Vagina (tissue), 2 donors: ENCODE measurements at places on chromosomes 11 and 22.

- DNase-seq, result no peak
Measured at GRCh38 chr11:67492801-67493547, 10.1 kb downstream of the AIP start.

DNA sequence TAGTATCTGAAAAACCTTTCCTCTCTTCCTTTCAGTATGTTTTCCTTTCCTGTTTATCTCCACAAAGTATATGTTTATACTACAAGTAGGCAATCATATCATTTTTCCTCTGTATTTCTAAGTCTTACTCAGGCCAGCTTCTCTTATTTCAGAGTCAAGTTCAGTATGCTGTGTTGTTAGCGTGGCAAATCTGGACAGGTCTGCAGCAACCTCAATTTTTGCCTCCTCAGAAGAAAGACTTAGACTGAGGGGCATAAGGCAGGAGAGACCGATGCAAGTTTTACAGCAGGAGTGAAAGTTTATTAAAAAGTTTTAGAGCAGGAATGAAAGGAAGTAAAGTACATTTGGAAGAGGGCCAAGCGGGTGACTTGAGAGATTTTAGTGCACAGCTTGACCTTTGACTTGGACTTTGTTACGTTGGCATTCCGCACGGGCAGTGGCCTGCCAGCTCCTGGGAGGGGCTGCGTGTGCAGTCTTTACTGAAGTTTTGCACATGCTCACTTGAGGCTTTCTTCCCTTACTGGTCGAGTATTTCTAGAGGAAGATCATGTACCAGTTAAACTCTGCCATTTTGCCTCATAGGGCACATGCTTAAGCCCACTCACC, 343.2 kb downstream of the NTM start:
- DNase-seq, result no peak

GRCh38 chr11:39432929-39433328, 2026.5 kb downstream of the LRRC4C start:
- DNase-seq, result no peak

- DNase-seq, result no peak
Measured at GRCh38 chr11:14320020-14320419, 39.0 kb downstream of the RRAS2 start.

DNA sequence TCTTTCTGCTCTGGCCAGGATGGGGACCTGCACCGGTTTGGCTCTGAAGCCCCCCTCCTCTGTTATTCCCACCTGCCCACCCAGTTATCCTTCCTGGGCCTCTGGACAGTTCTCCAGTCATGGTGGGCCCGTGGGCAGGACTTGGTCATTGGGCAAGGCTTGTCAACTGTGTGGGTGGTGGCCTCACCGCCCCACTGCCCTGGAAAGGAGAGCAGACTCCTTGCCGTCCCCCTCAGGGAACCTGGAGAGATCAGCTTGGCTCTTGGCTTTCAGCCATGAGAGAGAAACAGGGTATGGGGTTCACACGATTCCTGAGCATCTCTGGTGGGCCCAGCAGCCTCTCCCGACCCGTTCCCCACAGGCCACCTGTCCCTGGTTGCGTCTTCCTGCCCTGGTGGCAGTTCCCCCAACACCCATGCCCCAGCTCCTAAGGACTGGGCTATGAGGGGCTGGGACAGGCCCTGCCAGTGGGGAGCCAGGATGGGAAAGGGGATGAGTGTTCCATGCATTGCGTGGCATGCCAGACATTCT, 92.3 kb downstream of the MORC2 start:
- DNase-seq, result no peak

DNA sequence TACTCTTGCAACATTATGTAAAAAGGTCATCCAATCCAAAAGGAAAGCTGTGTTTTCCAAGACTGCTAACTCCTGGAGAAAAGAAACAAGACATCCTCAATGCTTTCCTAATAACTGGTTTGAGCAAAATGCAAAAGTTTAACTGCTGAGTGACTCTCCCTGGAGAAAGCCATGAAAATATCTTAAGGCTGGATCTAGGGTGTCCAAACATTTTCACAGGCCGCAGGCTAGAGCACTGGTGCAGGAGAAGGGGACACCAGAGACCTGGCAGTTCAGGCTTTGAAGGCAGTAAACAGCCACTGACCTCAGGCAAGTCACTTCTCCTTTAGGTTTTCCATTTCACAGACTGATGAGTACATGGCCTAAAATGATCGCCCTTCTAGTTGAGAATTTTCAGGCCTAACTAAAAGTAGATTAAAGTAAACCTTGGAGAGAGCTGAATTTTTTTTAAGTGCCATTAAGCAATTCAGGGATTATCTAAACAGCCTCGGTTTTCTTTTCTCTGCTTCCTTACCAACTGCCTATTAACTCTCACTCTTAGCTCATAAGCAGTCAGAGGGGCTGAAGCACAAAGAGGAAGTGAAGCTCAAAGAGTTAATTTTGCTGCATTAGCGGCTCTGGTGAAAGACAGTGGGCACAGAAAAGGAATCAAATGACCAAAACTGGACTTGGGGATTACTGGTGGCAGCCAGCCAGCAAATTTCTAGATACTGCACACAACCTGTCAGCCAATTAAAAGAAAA, 2.3 kb downstream of the CHKA start:
- DNase-seq, result no peak

GRCh38 chr11:4684631-4685285, 12.9 kb downstream of the OR51E2 start:
- no peak for DNase-seq
